ENCODE measurements at places on chromosomes 13 and 19.

- no peak for DNase-seq
These were observed 19.7 kb upstream of the IPO5 start for GRCh38 chr13:97933776-97934175.

DNA sequence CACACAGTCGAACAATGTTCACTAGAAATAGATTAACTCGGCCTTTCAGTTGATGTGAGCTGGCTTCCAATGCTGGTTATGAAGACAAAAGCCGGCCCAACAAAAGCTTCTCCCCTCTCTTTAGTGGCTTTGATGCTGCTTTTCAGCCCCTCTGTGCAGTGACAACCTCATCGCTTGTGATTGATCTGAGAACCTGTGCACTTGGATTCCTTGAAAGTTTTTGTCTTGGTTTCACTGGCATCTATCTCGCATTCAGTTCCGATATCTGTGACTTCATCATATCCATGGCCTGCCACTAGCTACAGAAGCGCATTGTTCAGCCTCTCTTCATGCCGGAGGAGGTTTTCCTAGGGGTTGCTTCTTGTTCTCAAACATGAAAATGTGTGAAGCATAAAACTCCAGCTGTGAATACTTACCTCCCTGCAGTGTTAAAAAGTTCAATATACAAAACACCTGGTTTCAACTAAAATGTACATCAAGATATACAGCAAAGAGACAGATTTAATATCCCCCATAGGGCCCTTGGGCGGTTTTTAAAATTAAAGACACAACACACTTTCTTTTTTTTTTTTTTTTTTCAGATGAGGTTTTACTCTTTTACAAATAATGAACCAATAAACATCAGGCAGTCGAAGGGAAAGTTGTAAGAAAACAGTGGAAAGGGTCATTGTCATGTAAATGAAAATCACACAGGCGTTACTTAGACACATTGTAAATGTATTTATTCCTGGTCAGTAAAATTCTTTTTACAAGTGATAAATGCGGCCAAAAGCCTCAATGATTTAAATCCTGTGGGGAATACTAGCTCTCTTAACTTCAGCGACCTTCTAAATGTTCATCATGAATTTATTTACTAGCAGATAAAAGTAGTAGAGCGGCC is 1252.8 kb downstream of the EFNB2 start:
- no peak for DNase-seq

GRCh38 chr19:15517778-15518177 is 9.5 kb downstream of the CYP4F22 start:
- no peak for DNase-seq

DNA sequence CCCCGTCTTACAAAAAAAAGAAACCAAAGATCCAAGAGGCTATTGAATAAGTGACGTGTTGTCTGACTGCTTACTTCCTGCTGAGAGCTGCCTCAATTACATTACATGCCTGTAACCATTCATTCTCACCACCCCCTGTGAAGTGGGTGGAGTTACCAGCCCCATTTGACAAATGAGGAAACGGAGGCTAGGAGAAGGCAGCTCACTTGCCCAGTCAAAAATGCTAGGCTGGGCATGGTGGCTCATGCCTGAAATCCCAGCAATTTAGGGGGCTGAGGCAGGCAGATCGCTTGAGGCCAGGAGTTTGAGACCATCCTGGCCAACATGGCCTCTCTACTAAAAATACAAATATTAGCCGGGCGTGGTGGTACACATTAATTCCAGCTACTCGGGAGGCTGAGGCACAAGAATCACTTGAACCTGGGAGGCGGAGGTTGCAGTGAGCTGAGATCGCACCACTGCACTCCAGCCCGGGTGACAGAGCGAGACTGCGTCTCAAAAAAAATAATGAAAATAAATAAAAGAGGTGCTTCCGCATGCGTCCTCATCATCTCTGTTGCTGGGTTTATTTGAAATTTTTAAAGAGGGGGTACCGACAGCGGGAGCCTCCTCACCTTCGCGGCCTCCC is 499 bp downstream of the LSM7 start:
- DNase-seq, result peak; percentile 64

DNA sequence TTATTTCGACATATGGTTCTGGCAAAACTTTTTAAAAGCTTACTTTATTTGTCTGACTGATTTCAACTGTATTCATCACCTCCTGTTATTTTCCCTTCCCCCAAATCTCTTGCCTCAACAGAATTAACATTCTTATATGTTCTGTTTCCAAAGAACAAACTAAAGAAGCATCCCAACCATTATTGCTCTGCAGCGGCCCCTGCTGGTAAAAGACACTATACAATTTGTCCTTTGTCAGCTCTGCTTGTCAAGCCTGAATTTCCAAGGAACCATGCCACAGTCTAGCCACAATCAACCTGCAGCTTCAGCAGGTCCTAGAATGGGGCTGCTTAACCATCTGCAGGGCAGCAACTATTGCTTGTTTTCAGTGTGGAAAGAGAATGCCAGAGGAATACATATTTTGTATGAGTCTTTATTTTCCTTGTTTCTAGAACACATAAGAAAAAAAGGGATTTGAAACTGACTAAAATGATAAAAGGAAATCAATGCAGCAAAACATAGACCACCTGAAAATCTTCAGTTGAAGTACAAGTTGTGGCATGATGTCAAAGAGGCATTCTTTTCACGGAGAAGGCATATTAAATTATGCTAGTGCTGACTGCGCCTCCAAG is 845.3 kb downstream of the DIAPH3 start:
- peak; percentile 4 for DNase-seq

GRCh38 chr13:79918620-79919019 is 422.3 kb downstream of the SPRY2 start:
- DNase-seq, result no peak

DNA sequence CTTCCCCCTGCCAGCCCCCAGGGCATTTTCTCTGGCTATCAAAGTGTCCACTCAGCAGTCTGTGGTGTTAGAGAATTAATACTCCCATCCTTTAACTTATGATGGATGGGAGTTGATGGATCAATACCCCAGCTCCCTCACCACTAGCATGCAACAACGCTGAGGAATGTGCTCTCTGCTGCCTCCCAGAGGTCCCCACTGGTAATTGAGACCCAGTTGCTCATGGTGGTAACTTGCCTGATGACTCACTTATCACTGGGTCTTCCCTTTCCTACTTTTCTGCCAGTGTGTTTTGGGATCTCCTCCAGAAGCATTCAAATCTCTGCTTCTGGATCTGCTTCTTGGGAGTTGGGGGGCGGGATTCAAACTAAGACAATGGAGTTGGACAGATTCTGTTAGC is 20.3 kb upstream of the CACNA1A start:
- DNase-seq, result no peak
